ENCODE measurements at places on chromosomes 7 and 10. TPM values are rescaled to one million over a fixed set of nuclear protein-coding genes. Genes with fewer than 3 reads are reported as not detected.

GPR15LG gene
- not detected for total RNA-seq

TMEM236 gene
- 0.03 TPM for total RNA-seq

HDAC9 gene
- 0.74 TPM for total RNA-seq

GPR146 gene
- not detected for total RNA-seq

CYP26C1 gene
- total RNA-seq, result 0.13 TPM

PRLHR gene
- not detected for total RNA-seq

CPN1 gene
- not detected for total RNA-seq
